ENCODE measurements at places on chromosomes 2 and 18.

DNA sequence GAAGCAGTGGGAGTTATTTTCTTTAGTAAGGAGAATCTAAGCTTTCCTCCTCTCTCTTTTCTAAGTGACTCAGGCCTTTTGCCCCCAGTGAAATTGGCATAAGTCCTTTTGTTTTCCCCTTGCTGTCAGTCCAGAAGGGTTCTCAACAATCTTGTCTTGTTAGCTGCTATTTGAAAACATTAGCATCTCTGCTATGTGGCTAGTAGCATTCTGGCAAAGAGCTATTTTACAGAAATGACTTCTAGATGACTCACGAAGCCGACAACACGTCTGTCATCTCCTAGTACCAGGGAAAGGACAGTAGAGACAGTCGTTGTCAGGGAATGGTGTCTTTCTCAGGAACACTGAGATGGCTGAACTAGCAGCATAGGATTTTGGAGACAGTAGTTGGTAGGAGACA lies 14.7 kb downstream of the SMARCAL1 start:
- no peak for DNase-seq

DNA sequence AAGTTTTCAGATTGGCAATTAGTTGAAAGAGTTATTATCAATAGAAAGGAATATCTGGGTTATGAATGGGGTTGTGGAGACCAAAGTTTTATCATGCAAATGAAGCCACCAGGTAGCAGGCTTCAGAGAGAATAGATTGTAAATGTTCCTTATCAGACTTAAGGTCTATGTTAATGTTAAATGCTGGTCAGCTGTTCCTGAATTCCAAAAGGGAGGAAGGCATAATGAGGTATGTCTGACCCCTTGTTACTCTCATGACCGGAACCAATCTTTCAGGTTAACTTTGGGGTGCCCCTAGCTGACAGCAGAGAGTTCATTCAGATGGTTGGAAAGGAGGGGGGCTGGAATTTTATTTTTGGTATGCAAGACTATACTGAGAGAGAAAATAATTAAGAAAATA lies 47.9 kb downstream of the RIT2 start:
- DNase-seq, result no peak

DNA sequence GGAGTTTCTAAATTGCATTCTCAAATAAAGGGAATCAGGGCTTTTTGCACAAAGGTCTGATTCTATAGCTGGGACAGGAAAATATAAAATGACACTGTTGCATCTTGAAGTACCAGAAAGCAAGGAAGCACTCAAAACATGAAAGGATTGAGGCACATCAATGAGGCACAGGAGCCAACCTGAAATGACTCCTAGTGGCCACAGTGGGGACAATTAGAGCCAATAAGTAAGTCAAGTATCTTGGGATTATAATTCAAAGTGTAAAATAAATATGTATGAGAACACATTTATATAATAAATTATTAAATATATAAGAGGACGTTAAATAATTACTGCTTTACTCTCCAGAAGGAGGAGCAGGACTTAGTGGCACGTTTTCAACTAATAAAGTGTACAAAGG lies 1259.5 kb upstream of the CDH2 start:
- no peak for DNase-seq

DNA sequence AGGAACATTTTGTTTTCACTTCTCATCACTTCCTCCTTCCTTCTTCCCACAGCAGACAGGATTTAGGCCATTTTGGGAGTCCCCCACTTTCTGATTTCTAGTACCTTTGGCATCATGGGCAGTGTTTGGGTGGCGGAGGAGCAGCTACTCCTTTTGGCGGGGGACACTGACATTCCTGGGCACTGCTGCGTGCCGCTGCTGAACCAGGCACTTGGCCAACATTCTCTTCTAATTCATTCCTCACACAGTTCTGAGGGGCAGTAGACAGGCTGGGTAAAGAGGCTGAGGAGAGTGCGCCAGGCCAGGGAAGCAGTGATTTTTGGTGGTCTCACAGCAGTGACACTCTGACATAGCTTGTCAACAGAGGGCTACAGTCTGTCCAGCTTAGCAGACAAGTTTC lies 270.2 kb downstream of the LOXHD1 start:
- DNase-seq, result no peak

GRCh38 chr2:127007652-127008051 lies 99.3 kb downstream of the BIN1 start:
- DNase-seq, result no peak

DNA sequence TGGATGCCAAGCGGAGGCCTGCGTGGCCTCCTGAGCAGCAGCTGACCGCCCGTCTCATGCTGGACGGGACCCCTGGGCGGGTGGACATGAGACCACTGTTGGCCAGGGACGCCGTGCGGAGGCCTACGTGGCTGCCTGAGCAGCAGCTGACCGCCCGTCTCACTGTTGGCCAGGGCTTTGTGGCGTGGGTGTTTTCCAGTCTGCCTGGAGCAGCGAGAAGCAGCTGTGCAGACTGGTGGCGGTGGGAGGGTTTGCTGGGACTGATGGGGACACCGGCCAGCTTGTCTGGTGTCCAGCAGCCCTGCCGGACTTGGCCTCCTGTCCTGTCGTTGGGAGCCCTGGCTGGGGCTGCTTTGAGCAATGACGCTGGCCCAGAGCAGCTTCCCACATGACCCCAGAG lies 5.8 kb upstream of the D2HGDH start:
- no peak for DNase-seq
